ENCODE measurements at places on chromosomes 12 and 14.

DNA sequence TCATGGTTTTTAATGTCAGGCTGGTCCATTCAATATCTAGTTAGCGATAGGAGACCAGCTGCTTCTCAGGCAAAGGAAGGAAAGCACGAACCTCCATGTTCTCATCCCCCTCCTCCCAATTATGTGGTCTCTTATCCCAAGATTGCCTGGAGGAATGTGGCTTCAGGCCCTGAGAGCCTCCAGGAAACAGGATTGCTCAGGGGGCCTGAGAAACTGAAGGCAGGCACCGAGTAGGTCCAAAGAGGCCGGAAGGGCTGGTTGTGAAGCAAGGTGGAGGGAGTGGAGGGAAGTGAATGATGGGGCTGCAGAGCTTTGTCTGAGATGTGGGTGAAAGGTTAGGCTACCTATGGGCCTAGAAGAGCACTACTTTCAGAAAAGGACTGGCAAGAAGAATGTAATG lies 188.2 kb upstream of the DDHD1 start:
- no peak for DNase-seq

DNA sequence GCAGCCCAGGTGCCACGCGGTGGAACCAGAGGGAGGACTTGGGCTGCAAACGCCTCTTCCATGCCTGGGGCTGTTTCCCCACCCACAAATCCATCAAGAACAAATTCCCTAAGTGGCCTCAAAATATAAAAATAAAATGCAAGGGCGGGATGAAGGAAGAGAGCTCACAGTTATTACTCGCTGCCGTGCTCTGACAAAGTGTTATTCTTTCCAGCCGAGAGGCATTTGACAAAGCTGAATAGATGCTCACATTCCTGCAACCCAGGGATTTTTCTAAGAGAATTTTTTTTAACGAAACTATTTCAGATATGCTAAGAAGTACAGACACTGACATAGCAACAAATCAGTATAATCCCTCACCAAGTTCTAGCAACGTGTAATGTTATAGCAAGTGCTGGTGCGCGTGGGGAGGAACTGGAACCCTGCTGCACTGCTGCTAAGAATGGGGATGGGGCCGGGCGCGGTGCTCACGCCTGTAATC lies 70.7 kb downstream of the SCARB1 start:
- no peak for DNase-seq

DNA sequence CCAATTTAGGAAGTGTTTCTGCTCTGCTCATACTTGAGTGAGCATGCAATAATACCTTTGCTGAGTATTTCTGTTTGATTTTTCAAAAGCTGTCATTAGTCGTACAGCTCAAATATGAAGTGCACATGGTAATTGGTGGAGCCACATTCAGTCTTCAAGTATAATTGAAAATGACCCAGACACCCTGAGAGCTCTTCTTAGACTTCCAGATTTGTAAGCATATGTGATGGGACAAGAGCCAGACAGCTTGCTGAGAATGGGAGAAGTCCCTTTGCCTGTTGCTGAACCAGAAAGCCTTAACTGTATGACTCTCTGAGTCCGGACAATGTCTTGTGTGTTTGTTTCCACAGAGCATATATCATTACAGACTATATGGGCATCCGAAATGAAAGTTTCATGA lies 307.3 kb downstream of the TMEM117 start:
- DNase-seq, result no peak

DNA sequence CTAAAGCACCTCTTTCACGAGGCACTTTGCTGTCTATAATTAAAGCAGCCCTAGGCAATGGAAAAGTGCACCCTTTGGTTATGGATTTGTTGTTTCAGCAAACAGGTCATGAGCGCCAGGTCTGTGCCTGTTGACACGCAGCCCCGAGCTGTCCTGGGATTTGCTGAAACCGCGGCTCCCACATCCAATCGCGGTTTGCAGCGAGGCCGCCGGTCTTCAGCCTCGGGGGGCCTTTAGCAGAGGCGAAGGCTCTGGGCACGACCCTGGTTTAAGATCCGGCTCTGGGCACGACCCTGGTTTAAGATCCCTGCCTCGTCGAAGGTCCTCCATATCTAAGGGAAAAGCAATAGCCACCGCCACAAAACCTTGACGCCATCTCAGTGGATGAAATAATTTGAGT lies 79.2 kb downstream of the GLT1D1 start:
- no peak for DNase-seq

DNA sequence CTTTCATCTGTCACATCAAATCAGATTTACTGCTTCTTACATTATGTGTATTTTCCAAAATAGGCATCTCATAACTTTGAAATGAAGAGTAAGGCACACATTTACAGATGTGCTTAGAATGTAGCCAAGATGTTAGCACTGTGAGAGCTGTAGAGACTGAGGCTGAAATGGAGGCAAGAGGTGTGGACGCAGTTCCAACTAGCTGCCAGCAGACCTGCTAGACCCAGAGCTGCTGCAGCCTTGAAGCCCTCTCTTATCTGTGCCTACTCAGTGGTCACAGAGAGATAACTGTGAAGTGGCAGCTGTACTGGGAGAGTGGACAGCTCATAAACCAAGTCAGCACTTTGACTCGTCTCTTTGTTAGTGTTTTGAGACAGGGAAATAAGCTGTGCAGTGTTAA lies 470.9 kb downstream of the CCER1 start:
- DNase-seq, result no peak

DNA sequence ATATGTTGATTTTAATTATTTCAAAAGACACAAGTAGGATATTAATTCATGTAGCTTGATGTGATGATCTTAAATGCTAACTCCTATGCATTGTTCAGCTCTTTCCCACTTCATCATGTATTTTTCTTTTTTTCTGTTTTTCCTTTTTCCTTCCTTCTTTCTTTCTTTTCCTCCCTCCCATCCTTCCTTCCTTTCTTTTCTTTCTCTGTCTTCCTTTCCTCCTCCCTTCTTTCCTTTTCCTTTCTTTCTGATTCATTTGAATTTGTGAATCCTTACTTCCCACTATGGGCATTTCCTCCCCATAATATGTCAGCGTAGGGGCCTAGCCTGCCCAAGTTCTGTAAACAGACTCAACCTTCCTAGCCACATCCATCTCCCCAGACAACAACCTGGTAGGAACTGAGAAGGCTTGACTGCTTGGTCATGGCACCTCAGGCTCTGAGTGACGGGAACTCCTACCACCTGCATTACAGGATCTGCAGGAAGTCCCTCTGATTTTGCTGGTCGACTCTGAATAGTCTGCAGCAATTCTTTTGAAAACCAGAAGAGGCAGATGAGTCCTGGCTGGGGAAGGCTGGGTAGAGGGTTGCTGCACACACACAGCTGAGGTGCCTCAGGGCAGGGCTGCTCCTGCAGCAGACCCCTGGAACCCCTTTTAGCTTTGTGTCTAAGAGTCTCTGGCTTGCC lies 33.4 kb upstream of the BHLHE41 start:
- no peak for DNase-seq

Measured in anterior cingulate cortex (tissue), 58 donors.